Femur (tissue), 1 donor: ENCODE measurements at places on chromosomes 7 and 10.

DNA sequence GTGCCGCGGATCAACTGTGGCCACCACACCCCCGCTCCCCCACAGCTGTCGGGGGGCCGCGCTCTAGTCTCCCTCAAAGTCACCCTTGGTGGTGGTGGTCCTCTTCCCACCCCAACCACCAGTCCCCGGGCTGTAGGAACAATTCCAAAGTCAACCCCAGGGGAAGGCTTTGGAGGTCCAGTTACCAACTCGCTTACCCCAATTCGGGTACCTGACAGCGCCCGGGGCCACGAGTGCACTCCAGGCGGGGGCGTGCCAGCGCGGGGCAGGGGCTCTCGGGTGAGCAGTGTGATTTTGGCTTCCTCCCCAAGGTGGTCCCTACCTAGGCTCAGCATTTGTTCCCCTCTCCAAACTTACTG, 584 bp upstream of the ZMIZ1 start:
- no peak for DNase-seq

- no peak for DNase-seq
Measured at GRCh38 chr10:70293169-70293843, 9.5 kb upstream of the NPFFR1 start.

GRCh38 chr10:93098816-93099215, 25.1 kb downstream of the CYP26A1 start:
- DNase-seq: no peak

DNA sequence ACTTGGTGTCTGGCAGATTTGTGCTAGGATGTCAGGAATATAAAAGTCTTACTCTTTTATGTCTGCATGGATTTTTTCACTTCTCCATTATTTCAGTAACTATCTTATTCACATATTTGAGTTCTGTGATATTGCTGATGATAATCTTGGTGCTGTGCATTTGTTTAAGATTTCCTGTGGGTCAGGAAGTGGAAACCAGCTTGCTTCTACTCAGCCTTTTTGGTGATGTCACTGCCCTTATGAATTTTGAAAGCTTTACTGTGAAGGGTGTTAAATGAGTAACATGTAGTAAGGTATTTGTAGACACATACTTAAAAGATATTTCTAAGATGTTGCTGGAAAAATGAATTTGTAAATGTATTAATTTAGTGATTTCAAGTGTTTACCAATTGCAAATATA, 69.5 kb upstream of the VOPP1 start:
- no peak for DNase-seq

GRCh38 chr7:151488096-151488495, 31.6 kb downstream of the RHEB start:
- DNase-seq: no peak

GRCh38 chr10:28355376-28355775, 52.5 kb upstream of the MPP7 start:
- no peak for DNase-seq

DNA sequence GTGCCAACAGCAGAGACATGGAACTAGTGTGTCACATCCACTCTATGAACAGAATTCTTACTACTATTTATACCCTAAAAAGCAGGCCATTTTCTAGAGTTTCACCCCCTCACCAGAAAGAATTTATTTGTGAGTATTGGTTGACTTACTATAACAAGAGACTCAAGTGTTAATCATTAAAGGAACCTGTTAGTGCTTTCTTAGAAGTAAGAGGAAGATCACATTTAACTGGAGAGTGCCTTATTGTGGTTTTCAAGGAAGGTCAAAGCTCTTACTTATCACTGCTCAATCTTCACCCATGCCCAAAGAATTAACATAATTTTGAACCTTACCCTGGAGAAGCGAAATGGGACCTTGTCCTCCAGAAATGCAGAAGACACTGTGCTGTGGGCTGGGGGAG, 169.3 kb upstream of the PRSS1 start:
- no peak for DNase-seq

GRCh38 chr10:129895811-129896135, 68.3 kb downstream of the EBF3 start:
- DNase-seq: no peak

DNA sequence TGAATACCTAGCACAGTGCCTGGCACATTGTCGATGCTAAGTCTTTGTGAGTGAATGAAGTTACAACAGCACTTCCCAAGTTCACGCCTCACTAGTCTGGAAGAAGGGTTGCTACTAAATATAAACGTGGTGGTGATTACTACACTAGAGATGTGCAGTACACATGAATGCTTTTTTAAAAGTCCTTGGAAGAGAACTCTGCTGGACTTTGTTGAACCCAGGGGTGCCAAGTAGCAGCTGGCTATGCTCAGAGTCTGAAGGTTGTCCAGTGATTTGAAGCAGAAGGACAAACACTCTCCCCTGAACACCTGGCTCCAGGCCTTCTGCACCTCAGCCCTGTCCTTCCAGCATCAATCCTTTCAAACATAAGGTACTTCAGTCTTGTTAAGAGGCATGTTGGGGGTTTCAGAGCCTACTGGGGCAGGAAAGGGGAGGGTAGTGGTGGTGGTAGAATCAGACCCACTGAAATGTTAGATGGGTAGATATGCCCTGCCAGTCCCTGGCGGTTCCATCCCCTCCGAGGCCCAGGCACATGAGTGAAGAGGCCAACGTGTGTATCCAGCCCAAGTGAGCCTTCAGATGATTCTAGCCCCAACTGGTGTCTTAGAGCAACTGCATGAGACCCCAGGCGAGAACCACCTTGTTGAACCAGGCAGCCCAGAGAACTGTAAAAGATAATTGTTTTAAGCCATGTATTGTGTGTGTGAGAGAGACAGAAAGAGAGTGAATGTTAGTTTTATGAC, 94.4 kb downstream of the TAX1BP1 start:
- DNase-seq: no peak

DNA sequence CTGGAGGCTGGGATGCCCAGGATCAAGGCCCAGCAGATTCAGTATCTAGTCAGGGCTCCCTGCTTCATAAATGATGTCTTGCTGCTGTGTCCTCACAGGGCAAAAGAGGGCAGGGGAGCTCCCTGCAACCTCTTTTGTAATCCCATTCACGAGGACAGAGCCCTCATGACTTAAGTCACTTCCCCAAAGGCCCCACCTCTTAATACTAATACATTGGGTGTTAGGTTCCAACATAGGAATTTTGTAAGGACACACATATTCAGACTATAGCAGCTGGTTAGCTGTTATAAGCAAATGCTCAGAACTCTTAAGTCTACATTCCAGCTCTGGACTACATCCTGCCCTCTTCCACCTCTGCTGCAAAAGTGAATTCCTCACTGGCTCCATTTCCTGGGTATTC, 63.0 kb downstream of the VOPP1 start:
- DNase-seq: no peak

- peak; percentile 71 for DNase-seq
Measured at GRCh38 chr10:72334196-72334824, 20.4 kb downstream of the DNAJB12 start.

- DNase-seq: no peak
Measured at GRCh38 chr10:78779339-78779955, 289.3 kb upstream of the ZMIZ1 start.

- no peak for DNase-seq
Measured at GRCh38 chr10:69262292-69262751, 16.0 kb upstream of the HK1 start.

DNA sequence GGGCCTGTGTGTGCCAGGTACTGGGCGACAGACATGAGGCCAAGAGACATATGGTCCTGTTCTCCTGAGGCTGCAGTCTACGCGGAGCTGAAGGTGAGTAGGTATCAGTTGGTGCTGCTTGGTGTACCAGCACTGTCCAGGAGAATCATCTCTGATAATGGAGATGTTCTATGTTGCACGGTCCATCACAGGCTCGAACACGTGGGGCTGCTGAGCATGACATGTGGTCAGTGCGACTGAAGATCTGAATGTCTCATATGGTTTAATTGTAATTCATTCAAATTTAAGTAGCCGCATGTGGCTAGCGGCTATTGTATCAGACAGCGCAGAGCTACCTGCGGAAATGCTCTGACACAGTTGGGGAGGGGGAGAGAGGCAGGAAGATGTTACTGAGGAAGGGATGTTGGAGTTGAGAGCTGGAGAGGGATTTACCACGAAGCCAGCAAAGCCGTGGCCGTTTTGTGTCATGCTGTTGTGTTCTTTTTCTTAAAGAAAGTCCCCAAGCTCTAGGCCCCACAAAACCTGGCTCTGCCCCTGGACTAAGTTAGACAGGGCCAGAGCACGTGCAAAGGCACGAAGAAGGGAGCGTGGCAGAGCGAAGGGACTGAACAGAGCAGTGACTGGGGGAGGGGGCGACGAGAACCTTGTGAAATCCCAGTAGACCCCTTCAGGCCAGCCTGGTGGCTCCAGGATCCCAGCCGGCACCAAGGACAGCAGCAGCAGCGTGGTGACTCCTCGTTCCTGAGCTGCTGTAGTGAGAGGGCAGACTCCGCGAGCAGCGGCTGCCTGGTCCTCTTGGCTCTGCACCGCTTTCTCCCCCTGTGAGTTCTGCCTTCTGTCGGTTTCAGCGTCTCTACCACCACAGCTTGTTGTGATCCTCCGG, 20.0 kb downstream of the SMKR1 start:
- DNase-seq: peak; percentile 31
